ENCODE measurements at places on chromosomes 1 and 21. TPM values are rescaled to one million over a fixed set of nuclear protein-coding genes. Genes with fewer than 3 reads are reported as not detected.

- no peaks in the 10 kb centered on the region for H3K27me3 ChIP-seq
- peaks cover 15% of the 10 kb centered on the region for H3K4me1 ChIP-seq
- DNase-seq = no peak
- no peaks in the 10 kb centered on the region for H3K36me3 ChIP-seq
- H3K4me3 ChIP-seq = no peak overlapping the region
These were observed 158.7 kb downstream of the SIPA1L2 start for GRCh38 chr1:232471250-232471649.

- DNase-seq = no peak
- H3K27ac ChIP-seq = no peak overlapping the region
- no peaks in the 10 kb centered on the region for H3K36me3 ChIP-seq
- no peaks in the 10 kb centered on the region for H3K4me1 ChIP-seq
- H3K27me3 ChIP-seq = no peaks in the 10 kb centered on the region
These were observed 65.4 kb downstream of the SYDE2 start for GRCh38 chr1:85135392-85135798.

DNA sequence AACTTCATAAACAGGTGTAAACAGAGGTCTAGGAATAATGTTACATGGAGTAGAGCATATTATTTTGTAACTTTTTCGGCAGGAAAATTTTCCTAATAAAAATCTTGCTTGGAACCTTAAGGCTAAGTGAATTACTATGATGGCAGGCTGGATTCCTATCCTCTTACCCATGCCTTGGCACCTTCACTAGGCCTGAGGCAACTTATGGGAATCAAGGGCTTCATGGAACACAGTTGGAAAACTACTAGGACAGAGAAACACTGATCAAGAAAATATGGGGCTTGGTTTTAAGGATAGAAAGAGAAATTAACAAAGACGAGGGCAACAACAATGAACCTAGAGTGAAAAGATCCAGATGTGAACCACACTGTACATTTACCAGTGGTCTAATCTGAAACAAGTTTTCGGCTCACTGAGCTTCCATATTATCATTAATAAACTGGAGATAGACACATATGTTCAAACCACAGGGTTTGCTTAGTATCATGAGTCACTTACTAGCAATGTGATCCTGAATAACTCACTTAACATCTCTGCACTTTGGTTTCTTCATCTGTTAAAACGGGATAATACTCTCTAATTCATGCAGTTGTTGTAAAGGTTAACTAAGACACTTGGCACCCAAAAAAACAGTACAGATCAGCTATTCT lies 68.5 kb downstream of the GPATCH2 start:
- no peaks in the 10 kb centered on the region for H3K4me1 ChIP-seq
- no peak overlapping the region for H3K4me3 ChIP-seq
- no peak for DNase-seq

GRCh38 chr1:172255223-172255560 lies 165.3 kb upstream of the C1orf105 start:
- H3K4me3 ChIP-seq = no peak overlapping the region
- H3K4me1 ChIP-seq = no peaks in the 10 kb centered on the region
- DNase-seq = no peak
- no peak overlapping the region for H3K27ac ChIP-seq
- no peaks in the 10 kb centered on the region for H3K36me3 ChIP-seq
- no peaks in the 10 kb centered on the region for H3K27me3 ChIP-seq

DNA sequence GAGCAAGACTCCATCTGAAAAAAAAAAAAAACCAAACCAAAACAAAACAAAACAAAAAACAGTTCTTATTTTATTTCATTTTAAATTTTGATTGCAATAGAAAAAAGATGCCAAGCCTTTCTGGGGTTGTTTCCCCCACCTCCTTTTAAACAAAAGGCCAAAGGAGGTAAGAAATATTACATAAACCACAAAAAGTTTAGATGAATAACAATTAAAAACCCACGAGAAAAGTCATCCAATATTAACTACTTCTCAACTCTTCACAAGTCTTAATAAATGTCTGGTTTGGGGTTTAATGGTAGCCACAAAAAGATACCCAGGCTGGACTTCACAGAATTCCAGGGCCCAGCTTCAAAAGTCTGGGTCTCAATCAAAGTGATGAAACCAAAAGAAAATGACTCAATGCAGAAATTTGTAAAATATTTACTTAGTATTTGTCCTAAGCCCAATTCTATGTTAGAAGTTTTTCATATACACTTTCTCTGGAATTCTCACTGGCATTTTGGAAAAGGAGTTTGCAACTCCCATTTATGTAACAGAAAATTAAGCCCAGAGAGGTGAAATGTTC lies 47.0 kb upstream of the SDC3 start:
- no peaks in the 10 kb centered on the region for H3K27me3 ChIP-seq
- H3K4me3 ChIP-seq = no peak overlapping the region
- H3K4me1 ChIP-seq = peaks cover 25% of the 10 kb centered on the region
- H3K27ac ChIP-seq = peak overlapping the region; percentile 11
- no peak for DNase-seq

DNA sequence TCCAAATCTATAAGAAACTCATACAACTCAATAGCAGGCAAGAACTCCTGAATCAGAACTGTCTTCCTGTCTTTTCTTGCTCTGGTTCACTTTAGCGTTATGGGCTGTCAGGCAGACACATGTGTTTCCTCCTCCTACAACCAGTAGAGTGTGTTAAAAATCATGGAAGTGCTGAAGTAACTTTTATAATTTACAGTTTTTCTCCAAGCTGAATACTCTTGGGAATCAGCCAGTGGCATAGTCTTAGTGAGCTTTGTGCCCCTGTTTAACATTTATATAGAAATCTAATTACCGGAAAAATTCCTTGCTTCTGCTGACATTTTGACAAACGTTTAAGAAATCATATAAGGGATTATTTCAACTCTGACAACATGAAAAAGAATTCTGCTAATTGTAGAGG lies 113.1 kb upstream of the RGS18 start:
- H3K4me1 ChIP-seq = no peaks in the 10 kb centered on the region
- H3K4me3 ChIP-seq = no peak overlapping the region
- no peaks in the 10 kb centered on the region for H3K27me3 ChIP-seq
- H3K27ac ChIP-seq = no peak overlapping the region
- DNase-seq = no peak
- no peaks in the 10 kb centered on the region for H3K36me3 ChIP-seq

- H3K27me3 ChIP-seq = no peaks in the 10 kb centered on the region
- DNase-seq = no peak
- H3K27ac ChIP-seq = no peak overlapping the region
- H3K4me3 ChIP-seq = no peak overlapping the region
- no peaks in the 10 kb centered on the region for H3K4me1 ChIP-seq
- no peaks in the 10 kb centered on the region for H3K36me3 ChIP-seq
These were observed 561.0 kb downstream of the LTN1 start for GRCh38 chr21:28431527-28432200.

DNA sequence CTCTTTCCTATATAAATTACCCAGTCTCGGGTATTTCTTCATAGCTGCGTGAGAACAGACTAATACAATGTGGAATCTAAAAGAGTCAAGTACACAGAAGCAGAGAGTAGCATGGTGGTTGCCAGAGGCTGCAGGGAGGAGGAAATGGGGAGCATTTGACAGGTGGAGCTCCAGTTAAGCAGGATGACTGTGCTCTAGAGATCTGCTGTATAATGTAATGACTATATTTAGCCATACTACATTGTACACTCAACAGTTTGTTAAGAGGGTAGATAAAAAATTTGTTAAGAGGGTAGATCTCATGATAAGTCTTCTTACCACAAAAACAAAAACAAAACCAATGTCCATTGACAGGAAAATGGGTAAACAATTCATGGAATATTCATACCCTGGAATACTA lies 82.1 kb downstream of the MT1HL1 start:
- H3K27me3 ChIP-seq = no peaks in the 10 kb centered on the region
- no peaks in the 10 kb centered on the region for H3K4me1 ChIP-seq
- no peak for DNase-seq
- H3K36me3 ChIP-seq = no peaks in the 10 kb centered on the region
- no peak overlapping the region for H3K4me3 ChIP-seq

DNA sequence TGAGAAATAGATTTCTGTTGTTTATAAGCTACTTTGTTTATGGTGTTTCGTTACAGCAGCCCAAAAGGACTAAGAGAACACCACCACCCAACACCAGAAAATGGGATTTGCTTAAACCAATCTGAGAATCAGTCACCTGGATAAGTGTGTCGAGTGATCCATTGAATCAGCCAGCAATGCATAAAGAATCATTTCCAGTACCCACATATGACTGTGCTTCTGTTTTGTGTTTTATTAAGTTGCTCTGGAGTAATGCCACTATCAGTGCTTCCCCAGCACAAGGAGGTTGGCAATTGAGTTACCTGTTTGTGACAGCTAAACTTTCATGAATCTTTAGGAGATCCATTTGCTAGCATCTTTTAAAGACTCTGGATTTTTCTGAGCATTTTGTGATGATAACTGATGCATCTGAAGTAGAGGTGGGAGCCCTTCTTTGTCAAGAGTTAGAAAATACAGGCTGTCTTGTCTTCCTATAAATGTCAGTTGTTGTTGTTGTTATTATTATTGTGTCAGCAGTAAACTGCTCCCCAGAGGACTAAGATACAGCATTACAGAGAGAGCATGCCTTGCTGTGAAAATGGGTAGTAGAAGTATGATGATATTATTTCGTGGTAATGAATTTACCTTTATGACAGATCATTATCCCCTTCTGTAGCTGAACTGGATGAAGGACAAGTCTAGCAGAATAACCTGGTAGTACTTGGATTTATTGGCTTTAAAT lies 225.2 kb downstream of the NFIA start:
- no peaks in the 10 kb centered on the region for H3K27me3 ChIP-seq
- no peak overlapping the region for H3K27ac ChIP-seq
- no peak overlapping the region for H3K4me3 ChIP-seq
- no peaks in the 10 kb centered on the region for H3K36me3 ChIP-seq

- no peaks in the 10 kb centered on the region for H3K4me1 ChIP-seq
- H3K27ac ChIP-seq = no peak overlapping the region
- DNase-seq = no peak
- no peaks in the 10 kb centered on the region for H3K36me3 ChIP-seq
- no peak overlapping the region for H3K4me3 ChIP-seq
These were observed 54.6 kb upstream of the DPT start for GRCh38 chr1:168783458-168784210.

DNA sequence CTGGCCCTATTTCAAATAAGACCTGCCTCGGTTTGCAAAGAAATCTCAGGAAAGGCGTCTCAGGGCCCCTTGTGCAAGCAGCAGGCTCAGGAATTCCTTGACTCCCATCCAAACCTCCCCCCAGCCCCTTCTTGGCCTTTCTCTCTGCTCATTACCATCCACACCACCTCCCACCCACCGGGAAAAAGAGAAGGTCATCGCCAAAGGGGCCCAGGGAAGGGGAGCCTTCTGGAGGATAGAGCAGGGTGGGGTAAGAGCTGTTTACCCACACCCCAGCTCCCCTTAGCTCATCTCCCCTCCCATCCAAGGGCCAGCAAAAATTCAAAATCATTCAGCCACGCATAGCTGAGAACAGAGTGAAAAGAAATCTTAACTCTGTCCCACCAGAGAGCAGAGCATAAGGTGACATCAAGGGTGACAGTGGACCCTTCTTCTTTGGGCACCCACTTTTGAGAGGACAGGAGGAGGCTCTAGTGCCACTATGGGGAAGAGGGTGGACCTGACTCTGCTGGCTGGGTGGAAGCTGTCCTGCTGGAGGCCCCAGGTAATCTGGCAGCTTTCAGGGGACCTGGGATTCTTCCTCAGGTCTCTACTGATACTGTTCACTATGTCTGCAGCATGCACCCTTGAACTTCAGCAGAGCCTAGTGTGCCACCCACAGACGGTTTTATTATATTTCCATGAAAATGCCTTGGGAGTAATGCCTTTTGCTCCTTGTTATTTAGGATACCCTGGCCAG lies 3.9 kb upstream of the WNT2B start:
- DNase-seq = no peak
- H3K4me1 ChIP-seq = peaks cover 8% of the 10 kb centered on the region
- H3K4me3 ChIP-seq = no peak overlapping the region
- no peaks in the 10 kb centered on the region for H3K36me3 ChIP-seq
- no peak overlapping the region for H3K27ac ChIP-seq

- no peak for DNase-seq
- peaks cover 10% of the 10 kb centered on the region for H3K4me1 ChIP-seq
- no peaks in the 10 kb centered on the region for H3K27me3 ChIP-seq
- no peak overlapping the region for H3K27ac ChIP-seq
- no peaks in the 10 kb centered on the region for H3K36me3 ChIP-seq
- no peak overlapping the region for H3K4me3 ChIP-seq
These were observed 18.1 kb downstream of the NAV1 start for GRCh38 chr1:201556841-201557571.

DNA sequence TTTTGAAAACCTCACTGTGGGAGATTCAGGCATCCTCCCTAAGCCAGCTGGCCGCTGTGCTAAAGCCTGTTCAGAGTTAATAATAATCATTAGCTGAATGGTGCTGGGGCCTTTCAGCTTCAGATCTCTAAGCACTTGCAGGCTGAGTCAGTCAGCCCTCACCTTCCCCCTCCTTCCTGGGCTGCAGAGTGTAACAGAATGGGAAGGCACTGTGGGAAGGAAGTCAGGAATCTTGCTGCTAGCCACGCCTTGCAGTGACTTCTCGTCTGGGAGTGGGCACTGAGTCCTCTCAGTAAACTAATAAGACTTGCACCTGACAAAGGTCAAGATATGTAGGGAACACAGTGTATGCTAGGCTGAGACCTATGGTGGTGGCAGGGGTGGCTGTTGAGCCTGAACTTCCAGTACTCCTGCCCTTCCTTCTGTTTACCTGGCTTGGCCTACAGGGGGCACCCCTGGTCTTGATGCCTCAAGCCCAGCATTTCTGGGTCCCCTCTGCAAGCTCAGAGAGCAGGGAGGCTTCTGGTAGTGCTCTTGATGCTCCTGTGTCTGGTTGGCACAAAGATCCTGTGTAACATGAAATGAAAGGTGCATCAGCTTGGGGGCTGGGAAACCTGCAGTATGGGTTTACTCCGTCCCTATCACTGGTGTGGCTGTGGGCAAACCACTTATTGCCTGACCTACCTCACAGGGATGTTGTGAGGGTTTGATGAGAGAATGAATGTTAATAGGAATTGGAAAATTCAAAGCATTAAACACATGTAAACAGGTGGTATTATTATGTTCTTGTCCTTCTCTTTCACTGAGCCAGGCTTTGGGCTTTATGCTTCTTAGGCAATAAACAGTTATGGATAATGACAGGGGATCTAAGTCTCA lies 6.0 kb downstream of the CYB561D1 start:
- H3K27me3 ChIP-seq = no peaks in the 10 kb centered on the region
- H3K36me3 ChIP-seq = peaks cover 26% of the 10 kb centered on the region
- no peak overlapping the region for H3K4me3 ChIP-seq
- peaks cover 17% of the 10 kb centered on the region for H3K4me1 ChIP-seq

The GJB5 gene
- not detected for polyA plus RNA-seq

The OLIG1 gene
- polyA plus RNA-seq = 1.8 TPM

The NVL gene
- 77.0 TPM for polyA plus RNA-seq

The IL10 gene
- polyA plus RNA-seq = 1.6 TPM

The TTLL7 gene
- 7.6 TPM for polyA plus RNA-seq

The SPRR2F gene
- not detected for polyA plus RNA-seq

The TCEA3 gene
- 51.8 TPM for polyA plus RNA-seq
